ENCODE measurements at places on chromosomes 4 and X.

DNA sequence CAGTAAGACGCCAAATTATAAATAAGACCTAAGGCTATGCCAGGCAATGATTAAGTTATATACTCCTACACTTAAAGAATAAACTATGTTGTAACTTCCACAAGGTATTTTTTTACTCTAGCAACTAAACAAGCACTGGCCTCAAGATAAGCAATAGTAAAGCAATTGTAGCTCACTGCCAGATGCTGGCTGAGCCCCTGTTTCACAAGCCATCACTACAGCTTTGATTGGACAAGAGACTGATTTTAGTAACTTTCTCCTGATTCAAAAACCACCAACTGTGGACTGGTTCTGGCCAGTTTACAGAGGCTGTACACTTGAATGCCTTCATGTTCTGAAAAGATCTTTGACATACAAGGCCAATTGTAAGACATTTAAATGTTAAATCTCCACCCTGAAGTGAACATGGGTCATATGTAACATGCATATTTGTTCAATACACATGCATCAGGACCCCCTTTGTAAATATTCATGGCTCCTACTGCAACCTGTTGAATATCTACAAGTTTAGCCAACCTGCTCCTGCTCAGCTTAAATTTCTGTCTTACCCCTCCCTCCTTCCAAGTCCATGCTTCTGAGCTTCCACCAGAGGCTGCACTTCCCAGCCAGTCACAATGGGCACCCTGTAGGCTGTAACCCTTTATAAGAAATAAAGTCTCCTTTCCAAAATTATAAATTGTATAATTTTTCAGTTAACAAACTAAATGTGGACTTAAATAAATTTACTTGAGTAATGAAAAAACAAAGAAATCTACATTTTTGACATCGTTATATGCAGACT lies 423.6 kb downstream of the ANKRD50 start:
- H3K36me3 ChIP-seq: no peaks in the 10 kb centered on the region
- no peaks in the 10 kb centered on the region for H3K27me3 ChIP-seq
- no peak overlapping the region for H3K4me3 ChIP-seq
- no peak for DNase-seq
- H3K27ac ChIP-seq: no peak overlapping the region
- H3K4me1 ChIP-seq: no peaks in the 10 kb centered on the region

DNA sequence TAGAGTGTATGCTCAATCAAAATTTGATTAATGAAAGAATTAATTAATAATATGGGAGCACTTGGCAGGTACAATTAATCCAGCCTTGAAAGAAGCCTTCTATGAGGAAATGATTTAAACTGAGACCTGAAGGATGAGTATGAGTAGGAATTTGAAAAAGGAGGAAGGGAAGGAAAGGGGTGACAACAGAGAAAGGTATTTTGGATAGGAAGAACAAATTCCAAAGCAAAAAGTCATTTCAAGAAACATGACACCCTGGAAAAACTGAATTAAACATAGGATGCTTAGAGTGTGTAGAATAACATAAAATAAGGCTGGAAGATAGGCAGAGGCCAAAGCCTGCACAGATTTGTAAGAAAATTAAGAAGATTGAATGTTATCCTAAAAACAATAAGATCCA lies 29.6 kb downstream of the PHOX2B start:
- no peak for DNase-seq
- H3K27ac ChIP-seq: no peak overlapping the region
- no peaks in the 10 kb centered on the region for H3K27me3 ChIP-seq

DNA sequence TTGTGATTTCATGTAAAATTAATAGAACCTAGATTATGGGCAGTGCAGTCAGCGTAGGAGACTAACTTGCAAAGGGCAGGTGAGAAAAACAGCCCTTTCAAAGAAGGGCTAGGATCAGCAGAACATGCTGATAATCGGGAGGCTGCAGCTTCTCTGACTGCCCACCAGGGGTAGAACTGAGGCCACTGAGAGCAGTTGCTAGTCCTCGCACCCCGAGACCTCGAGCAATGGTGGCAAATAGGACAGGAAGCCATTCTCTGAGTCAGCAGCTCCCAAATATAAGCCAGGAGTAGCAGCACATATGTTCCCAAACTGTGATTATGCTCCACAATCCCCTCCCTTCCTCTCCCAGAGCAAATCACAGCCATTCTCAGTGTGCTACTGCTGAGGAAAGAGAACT lies 186.5 kb downstream of the MSL3 start:
- H3K4me1 ChIP-seq: no peaks in the 10 kb centered on the region
- H3K27ac ChIP-seq: no peak overlapping the region
- no peaks in the 10 kb centered on the region for H3K27me3 ChIP-seq

DNA sequence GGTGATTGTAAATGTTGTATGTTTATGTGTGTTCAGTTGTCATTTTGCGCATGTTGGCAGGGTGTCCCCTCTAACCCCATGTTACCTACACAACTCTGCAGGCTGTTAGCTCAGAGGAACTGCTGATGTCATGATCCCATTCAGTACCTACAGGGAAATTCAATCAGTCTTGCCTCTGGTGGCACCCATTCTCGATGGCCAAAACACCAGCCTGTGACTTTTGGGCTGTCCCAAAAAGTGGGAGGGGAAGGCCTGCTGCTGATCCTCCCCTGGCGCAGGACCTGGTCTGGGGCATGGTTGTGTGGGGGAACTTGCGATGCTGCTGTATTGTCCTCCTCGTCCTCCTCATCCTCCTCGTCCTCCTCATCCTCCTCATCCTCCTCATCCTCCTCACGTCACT lies 174.5 kb downstream of the DCLK2 start:
- no peak overlapping the region for H3K4me3 ChIP-seq
- DNase-seq: peak; percentile 35
- H3K27me3 ChIP-seq: no peaks in the 10 kb centered on the region
- H3K27ac ChIP-seq: no peak overlapping the region

- H3K4me3 ChIP-seq: no peak overlapping the region
- no peak overlapping the region for H3K27ac ChIP-seq
- H3K36me3 ChIP-seq: no peaks in the 10 kb centered on the region
- no peaks in the 10 kb centered on the region for H3K27me3 ChIP-seq
- DNase-seq: no peak
Measured at GRCh38 chr4:111221371-111221770, 598.5 kb upstream of the PITX2 start.
